Activated CD4-positive, alpha-beta T cell treated with anti-CD3 and anti-CD28 coated beads for 36 hours (primary cell): ENCODE measurements at places on chromosomes 16 and 17.

DNA sequence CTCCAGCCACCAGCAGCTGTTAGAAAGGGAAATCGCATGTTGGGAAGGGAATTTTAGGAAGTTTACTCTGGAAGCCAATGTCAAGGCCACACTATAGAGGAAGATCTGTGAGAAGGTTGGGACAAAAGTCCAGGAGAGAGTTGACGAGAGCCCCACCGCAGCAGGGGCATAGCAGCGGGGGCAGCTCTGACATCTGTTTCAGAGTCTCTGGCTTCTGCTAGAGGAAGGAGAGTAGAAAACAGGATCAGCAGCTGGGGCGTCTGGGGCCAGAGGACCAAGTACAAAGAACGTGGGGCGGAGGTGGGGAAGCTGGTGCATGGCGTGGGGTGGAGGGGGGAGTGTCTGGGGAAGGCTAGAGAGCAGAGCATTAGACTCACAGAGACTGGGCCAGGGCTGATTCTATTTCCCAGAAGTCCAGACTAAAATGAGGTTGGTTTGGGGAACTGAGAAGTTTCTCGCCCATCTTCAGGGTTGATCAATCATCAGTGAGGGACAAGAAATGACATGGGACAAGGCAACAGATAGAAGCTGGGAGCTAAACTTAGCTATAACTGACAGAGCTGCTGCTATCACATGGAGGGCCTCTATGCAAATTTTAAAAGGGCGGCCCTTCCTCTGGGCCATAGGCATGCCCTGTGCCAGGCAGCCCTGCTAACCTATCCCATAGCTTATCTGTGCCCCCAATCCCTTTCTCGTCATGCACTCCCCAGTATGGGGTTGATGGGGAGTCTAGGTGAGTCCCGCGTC, 1.2 kb downstream of the RABEP2 start:
- H3K4me1 ChIP-seq = peaks cover 14% of the 10 kb centered on the region
- H3K36me3 ChIP-seq = peaks cover 7% of the 10 kb centered on the region
- H3K27me3 ChIP-seq = no peaks in the 10 kb centered on the region

DNA sequence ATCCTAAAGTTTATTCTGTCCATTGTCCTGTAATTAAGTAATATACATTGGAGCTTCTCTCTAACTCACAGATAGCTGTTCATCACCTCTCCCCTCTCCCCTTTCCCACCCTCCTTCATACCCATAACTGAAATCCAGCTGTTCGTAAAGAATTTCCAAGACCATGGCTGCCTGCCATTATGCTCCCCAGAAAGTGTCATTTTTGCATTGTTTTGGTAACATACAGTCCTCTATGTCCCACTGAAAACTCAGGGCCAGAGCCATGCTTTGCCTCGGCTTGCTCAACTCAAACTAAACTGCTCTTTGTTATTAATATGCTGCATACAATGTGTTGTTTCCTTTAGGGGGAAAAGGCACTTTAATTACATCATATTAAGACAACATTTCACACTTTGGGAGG, 132.0 kb downstream of the MRTFB start:
- no peak overlapping the region for H3K4me3 ChIP-seq
- no peaks in the 10 kb centered on the region for H3K36me3 ChIP-seq
- H3K27me3 ChIP-seq = no peaks in the 10 kb centered on the region
- H3K27ac ChIP-seq = no peak overlapping the region
- DNase-seq = no peak
- peaks cover 2% of the 10 kb centered on the region for H3K4me1 ChIP-seq

DNA sequence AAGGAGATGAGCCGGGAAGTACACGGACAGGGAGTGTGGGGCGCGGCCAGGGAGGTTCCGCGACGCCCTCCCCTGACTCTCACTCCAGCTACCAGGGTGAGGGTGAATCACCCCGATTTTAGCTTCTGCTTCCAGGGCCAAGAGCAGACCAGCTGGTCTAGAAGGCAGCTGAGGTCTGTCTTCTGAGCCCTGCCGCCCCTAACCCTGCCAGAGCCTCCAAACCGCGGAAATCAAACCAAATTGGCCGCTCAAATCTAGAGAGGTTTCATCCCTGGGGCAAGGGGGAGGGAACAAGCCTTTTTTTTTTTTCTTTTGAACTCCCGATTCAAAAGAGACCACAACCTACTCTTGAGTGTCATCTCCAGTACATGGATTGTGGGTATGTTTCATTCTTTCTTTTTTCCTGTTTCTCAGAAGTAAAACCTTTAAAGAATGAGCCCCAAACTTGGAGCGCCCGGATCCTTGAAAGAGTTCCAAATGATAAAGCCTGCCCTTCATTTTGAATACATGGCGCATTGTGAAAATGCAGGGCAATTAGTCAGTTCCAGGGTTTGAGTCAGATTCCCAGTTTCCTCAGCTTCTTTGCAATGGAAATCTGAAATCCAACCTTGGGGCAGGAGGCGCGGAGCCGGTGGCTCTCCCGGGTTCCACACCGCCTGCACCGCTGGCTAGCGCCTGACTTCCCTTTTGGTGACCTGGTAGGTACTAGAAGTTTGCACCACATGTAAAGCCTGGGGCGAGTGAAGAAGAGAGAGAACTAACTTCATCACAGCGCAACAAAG, 16.5 kb upstream of the ZFHX3 start:
- DNase-seq = no peak
- no peaks in the 10 kb centered on the region for H3K36me3 ChIP-seq
- H3K4me3 ChIP-seq = no peak overlapping the region
- peaks cover 3% of the 10 kb centered on the region for H3K4me1 ChIP-seq
- H3K27me3 ChIP-seq = peaks cover 68% of the 10 kb centered on the region

GRCh38 chr17:28982131-28982793, 23.6 kb downstream of the SEZ6 start:
- peak overlapping the region; percentile 89 for H3K27ac ChIP-seq
- no peaks in the 10 kb centered on the region for H3K27me3 ChIP-seq
- peak; percentile 65 for DNase-seq
- H3K36me3 ChIP-seq = no peaks in the 10 kb centered on the region
- no peak overlapping the region for H3K4me3 ChIP-seq
